Nucleus accumbens (tissue), 56 donors: ENCODE measurements at places on chromosomes 5 and 9.

DNA sequence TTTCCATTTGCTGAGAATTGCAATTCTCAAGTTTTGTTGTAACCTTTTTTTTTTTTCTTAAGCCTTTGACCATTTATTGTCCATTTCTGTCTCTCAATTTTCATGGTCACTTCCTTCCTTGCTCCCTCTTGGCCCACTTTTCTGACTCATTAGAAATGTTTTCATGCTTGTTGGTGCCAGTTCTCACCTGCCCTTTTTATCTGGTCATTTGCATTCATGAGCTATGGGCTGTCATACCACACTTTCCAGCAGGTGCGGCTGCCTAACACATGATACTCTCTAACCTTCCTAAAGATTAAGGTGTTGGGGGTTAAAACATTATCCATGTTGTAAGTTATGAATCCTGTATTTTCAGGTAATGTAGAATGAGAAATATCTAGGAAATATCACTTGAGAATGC, 150.5 kb upstream of the TLX3 start:
- no peak for DNase-seq

- peak; percentile 38 for DNase-seq
Measured at GRCh38 chr9:121861501-121862180, 210.2 kb downstream of the DAB2IP start.

DNA sequence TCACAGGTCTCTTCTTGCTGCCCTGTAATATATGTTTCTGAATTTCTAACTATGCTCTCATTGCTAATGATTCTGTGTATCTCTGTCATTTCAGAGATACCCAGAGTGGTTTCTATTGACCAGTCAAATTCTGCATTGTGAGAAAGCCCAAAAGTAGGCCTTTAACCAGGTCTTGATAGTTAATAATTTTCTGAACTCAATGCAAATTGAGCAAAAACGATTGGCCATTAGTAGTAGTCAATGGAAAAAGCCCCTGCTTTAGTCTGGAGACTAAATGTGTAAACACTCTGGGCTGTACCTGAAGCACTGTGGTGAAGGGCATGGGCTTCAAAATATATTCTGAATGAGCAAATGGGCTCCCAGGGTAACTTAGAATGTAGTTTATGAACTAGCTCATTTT, 307.6 kb downstream of the ARL15 start:
- no peak for DNase-seq

DNA sequence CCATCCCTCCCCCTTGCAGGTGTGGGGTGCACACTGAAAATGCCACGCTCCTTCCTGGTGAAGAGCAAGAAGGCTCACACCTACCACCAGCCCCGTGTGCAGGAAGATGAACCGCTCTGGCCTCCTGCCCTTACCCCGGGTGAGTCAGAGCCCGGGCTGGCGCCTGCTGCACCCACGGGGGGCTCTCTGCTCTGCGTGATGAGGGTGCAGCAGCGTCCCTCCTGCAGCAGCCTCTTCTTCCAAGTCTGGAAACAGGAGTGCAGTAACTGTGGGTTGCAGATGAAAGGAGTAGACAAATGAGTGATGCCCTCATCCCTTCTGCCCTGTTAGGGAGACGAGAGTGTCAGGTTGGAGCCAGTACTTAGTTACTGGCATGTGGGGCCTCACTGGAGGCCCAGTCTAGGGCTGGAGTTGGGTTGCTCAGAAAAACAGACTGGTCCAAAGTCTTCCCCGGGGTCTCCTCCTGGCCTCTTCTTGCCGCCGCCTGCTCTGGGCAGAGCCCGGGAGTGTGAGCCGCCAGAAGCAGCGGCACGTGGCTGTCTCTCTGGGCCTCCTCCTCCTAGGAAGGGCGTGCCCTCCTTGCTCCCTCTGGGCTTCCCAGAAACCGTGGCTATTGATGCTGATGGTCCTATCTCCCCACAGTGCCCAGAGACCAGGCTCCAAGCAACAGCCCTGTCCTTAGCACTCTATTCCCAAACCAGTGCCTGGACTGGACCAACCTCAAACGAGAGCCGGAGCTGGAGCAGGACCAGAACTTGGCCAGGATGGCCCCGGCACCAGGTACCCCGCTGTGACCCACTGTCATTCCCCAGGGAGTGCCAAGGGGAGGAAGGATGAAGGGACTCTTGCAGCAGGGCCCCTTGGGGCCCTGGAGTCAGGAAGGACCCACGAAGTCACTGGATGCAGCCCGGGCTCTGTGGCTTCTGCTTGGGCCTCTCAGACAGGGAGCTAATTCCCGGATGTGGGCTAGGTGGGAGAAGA, 8.4 kb downstream of the GFI1B start:
- no peak for DNase-seq

- DNase-seq: no peak
Measured at GRCh38 chr9:976258-976942, at the start of gene DMRT3. Gene DMRT3 (plus strand): TSS chr9:976655. CDS start chr9:977002, 347 bp downstream.

- no peak for DNase-seq
Measured at GRCh38 chr5:83866181-83866580, 145.5 kb upstream of the HAPLN1 start.

DNA sequence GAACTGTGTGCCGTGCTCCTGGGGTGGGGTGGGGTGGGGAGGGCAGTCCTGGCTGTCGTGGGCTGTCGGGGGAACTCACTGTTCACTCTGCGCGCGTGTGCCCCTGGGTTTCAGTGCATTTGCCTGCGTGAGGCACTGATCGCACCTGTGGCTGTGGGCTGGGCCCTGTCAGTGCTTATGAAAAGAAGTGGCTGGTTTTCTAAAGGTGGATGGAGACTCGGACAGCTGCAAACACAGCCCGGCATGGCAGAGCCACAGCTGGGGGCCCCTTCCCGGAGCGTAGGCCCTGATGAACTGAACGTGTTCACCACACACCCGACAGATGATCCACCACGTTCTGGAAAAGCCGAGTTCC, 42.7 kb downstream of the NKD2 start:
- no peak for DNase-seq

- DNase-seq: no peak
Measured at GRCh38 chr5:14200312-14200990, 57.3 kb downstream of the TRIO start.

- DNase-seq: no peak
Measured at GRCh38 chr9:131639769-131640437, 94.6 kb downstream of the PRRT1B start.

GRCh38 chr5:112226215-112226614, 192.9 kb downstream of the EPB41L4A start:
- no peak for DNase-seq

DNA sequence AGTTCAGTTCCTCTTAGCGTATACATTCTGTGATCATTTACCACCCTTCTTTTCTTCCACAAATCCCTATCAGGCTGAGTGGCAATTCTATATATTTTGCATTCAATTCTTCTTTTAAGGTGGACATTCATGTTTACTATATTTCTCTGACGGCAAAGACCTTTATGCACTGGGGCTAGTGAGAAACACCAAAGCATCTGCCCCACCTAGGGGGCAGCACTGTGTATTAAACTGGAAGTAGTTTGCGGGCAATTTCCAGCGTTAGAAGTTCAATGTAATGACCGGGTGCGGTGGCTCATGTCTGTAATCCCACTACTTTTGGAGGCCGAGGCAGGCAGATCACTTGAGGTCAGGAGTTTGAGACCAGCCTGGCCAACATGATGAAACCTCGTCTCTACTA, 27.9 kb upstream of the FBXL7 start:
- no peak for DNase-seq

GRCh38 chr9:6098431-6098830, 83.0 kb upstream of the RANBP6 start:
- no peak for DNase-seq

DNA sequence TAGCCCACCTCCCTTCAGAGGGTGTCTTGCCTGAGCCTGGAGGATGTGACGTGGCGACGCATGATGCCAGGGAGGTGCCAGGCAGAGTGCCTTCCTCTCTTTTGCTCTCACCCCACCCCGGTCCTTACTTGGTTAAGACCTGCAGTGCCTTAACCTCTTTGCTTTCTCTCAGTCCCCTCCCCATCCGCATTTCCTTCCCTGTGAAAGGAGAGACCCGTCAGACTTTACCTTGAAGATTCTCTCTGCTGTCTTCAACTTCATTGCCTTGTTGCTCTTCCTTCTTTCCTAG, 52.0 kb upstream of the NCS1 start:
- no peak for DNase-seq

DNA sequence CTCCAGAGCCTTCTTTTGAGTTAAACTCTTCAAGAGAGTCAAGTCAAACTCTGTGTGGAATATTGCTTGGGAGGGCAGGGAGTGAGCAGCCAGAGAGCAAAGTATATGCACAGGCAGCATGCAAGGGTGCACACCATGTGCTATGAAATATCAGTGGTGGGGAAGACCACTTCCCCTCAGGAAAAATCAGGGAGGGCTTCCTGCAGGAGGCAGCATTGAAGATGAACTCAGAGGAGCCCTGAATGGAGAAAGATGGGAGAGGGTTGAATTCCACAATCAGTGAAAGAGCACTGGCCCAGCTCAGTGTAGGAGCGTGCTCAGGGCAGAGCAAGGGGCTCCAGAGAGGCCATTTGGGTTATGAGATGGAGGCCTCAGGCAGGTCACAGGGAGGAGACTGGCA, 41.9 kb downstream of the CCDC180 start:
- DNase-seq: no peak

DNA sequence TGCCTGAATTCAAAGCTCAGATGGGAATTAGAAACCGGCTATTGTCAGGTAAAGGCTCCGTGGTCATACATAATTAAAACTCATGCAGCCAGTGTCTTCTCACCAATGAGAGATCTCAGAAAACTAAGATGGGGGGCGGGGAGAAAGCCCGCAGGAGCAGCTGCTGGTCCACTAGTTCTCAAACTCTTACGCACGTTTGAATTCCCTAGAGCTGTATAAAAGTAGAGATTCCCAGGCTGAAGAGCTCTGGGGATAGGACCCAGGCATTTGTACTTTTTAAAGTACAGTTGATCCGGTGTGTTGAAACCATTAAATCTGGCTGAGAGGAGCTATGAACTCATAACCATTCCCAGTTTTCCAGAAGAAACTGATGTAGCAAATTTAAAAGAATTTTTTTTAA, 68.5 kb downstream of the FRMD3 start:
- DNase-seq: no peak

GRCh38 chr5:168317096-168317520, 25.7 kb downstream of the WWC1 start:
- DNase-seq: no peak

DNA sequence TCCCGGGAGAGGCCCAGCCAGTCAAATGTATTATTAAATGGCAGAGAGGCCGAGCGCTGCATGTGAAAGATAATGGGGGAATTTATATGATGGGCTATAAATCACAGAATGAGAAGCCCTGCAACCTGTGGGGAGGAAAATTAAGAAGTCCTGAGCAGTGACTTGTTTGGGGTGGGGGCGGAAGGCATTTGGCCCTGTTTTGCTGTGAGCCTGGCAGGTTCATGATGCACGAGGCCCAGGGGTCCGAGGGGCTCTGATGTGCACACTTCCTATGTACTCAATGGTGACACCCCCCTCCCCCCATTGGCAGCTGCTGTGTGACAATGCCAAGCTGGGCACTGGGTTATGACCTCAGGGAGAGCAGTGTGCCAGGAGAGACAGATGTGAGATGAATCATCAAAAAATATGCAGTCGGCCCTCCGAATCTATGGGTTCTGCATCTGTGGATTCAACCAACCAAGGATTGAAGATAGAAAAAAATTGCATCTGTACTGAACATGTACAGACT, 13.7 kb upstream of the DAB2IP start:
- DNase-seq: peak; percentile 76

- DNase-seq: no peak
Measured at GRCh38 chr5:135219868-135220267, 179.2 kb downstream of the MACROH2A1 start.

- DNase-seq: peak; percentile 15
Measured at GRCh38 chr5:135569755-135570452, 8.9 kb downstream of the CXCL14 start.

DNA sequence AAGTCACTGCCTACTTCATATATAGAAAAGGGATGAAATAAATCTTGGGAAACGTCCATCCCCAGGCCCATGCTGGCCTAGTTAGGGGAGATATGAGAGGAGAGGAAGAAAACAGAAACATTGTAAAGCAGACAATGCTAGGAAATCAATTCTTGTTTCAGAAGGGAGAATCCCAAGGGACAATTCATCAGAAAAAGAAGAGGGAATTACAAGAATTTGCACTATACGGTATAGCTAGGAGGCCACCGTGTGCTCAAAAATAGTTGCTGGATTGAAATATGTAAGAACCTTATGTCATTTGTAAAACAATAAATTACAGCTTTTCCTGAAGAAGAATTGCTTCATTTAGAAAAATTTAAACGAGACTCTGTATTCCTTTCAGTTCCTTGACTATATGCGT, 8.3 kb upstream of the SHC3 start:
- DNase-seq: no peak

DNA sequence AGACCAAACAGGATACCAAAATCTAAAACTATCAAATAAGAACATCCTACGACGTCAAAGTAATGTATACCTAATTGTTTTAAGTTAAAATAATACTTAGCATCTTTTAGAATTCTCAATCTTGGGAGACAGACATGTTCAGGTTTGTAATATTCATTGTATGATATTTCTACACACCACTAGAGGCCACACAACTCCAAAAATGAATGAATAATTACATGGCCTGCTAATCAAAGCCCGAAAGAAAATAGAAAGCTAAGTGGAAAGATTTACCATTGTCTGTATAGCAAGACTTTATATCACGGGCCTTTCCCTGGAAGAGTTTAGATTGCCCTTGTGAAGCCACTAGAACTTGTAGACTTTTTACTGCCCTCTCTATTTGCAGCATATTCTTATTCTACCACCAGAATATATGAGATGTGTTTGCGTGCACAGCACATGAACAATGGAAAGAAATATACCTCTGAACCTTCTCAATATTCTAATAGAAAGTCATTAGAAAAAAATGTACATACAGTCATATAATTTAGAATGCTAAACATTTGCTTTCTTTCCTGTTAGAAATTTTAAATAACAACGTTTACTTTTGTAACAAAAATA, 380.1 kb upstream of the NUDT12 start:
- DNase-seq: no peak

- no peak for DNase-seq
Measured at GRCh38 chr9:130406278-130406895, 38.4 kb upstream of the ASS1 start.

- no peak for DNase-seq
Measured at GRCh38 chr9:99398241-99398640, 176.2 kb downstream of the SEC61B start.

DNA sequence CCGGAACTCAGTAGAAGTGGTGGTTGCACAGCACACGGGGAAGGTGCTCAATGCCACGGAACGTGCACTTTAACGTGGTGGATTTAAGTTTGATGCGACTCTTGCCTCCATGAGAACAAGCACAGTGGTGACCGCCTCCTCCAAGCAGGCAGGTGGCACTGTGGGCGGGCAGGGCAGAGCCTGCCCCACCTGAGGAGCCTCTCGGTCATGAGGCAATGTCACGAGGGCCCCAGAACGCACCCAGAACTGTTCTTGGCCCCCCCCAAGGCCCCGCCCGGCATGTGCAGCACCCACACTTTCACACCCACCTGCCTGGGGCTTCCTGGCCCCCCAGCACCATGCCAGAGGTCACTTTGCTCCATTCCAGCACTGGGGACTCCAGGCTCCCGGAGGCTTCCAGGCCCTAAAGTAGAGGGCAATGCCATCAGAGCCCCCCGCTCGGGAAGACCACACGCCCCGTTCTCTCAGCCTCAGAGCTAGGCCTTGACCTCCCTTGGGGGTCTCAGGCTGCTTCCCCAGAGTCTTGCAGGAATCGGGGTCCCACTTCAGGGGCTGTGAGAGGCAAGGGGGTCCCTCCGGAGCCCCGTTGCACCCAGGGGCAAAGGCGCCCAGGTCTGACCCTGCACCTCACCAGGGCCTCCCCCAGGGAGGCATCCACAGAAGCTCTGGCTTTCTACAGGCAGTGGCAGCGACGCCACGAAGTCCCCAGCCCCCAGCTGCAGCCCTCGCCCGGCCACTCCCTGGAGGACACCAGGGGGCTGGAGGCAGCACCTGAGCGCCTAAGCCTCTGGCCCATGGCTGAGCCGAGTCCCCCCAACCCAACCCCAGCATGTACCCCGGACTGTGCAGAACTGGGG, 14.0 kb downstream of the CCDC187 start:
- DNase-seq: no peak
